Effector CD4-positive, alpha-beta T cell (primary cell): ENCODE measurements at places on chromosomes 13 and 19.

DNA sequence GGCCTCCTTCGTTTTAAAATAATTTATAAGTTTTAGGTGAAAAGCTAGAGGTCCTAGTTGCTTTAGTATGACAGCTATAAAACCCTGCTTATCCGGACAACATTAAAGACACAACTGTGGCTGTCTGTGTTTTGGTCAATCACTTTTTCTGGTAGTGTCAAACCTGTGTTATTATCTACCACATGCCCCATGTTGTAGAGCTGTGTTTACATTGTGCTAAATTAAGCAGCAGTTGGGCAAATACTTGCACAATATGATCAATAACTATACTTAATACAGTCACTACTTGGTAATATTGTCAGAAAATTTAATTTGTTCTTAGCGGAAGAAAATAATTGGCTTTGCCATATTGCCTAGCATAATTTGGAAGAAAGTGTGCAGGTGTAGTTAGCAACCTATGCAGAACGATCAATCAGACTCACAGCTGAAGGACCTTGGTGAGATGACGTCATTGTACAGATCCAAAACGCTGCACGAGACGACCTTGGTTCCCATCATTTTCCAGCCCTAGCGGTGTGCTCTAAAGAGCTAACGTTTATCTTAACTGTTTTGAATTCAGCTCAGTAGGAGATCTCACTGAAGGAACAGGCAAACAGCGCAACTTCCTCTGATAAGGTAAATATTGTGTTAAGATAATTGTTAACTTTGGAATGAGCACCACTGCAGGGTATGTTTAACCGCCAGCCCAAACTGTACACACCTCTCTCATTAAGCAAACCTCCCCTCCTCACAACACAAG lies 476.6 kb downstream of the IRS2 start:
- DNase-seq, result no peak

DNA sequence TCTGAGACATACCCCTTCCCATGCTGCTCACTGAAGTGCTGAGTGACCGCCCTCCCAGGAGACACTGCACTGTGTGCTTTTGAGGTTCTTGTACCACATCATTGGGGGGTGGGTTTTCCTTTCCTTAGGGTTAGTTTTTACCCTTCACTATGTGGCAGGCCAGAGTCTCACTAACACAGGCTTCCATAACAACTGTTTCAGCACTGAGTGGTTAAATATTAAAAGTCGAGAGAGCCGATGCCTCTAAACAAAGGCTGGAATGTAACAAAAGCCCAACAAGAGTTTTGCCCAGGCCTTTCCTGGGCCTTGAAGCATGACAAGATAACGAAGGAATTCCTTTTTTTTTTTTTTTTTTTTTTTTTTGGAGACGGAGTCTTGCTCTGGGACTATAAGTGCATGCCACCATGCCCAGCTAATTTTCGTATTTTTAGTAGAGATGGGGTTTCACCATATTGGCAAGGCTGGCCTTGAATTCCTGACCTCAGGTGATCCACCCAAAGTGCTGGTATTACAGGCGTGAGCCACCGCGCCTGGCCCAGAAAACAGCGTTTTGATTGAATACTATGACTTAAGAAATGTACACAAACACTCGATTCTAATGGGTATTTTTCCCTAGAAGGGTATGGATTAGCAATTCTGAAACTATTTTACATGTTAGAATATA lies 46.5 kb downstream of the ZNF823 start:
- DNase-seq, result no peak

GRCh38 chr19:17865364-17866311 lies 5.9 kb downstream of the RPL18A start:
- no peak for DNase-seq

DNA sequence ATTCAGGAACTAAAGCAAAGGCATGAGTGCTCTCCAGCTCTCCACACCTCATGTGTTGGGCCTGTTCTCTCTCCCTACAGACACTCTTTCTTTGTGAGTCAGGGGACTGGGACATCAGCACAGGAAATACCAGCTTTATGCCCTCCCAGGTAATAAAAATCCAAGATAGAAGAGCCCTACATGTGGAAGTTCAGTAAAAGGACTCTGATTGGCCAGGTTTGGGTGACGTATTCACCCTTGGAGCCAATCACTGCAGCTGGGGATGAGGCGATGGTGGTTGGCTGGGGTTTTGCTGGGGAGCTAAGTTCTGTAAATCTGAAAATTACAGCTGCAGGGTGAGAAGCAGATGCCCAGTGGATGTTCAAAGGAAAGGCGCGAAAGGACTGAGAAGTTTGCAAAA lies 32.5 kb downstream of the CCDC70 start:
- DNase-seq, result no peak

DNA sequence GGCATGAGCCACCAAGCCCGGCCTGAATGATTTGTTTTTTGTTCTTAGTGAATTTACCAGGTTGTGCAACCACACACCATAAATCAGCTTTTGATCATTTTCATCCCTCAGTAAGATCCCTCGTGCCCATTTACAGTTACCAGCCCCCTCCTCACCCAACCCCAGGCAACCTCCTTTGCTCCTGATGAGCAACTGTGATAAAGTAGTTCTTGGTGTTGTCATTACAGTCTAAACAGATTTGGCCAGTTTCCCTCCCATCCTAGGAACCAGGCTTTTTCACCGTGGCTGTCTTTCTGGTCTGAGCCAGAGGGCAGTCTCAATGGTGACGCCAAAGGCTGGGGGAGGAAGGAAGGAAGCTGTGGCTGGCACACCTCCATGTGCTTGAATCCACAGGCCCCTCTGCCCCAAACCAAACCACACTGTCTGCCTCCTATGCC lies 61.2 kb upstream of the WDFY2 start:
- DNase-seq, result no peak

DNA sequence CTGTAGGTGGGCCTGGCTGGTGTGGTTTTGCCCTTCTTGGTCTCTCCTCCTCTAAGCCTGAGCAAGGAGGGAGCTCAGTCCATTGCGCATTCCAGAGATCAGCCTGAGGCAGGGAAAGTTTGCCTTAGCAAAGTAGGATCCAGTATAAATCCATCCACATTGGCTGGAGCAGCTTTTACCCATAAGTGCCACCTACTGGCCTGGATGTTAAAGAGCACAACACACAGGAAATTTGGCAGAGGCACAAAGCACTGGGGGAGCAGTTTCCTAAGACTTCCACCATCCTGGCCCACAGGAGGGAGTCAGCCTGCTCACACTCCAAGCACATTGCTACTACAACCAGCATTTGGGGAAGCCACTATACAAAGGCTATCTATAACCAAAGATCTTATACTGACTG lies 1124.2 kb downstream of the SLITRK1 start:
- DNase-seq, result no peak

DNA sequence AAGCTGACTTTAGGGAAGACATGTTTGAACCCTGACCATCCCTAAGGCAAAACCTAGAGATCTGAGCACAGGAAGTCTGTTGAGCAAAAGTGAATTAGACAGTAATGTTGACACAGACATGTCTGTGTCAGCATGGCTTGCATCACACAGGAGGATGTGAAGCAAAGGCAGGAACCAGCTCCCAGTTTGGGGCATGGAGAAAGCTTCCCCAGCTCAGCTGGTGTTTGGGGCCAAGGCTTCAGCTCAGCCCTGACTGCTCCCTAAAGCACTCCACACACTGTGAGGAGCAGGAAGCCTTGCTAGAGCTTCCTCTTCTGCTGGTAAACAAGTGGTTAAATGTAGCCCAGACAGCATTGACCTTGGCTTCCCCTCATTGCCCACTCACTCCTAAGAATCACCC lies 153.8 kb upstream of the UBL3 start:
- no peak for DNase-seq

DNA sequence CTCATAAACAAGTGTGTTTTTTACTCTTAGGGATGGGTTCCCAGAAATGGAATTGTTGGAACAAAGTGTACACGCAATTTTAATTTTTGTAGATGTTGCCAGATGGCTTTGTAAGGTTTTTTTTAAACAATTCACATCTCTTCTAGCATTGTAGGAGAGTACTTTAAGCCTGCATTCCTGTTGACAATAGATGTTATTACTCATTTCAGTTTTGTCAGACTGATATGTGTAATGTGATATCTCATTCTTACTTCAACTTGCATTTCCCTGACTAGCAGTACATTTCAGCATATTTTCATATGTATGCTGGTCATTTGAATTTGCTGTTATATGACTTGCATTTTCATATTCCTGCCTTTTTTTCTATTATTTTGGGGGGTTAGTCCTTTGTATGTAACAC lies 186.6 kb upstream of the SLITRK6 start:
- no peak for DNase-seq

DNA sequence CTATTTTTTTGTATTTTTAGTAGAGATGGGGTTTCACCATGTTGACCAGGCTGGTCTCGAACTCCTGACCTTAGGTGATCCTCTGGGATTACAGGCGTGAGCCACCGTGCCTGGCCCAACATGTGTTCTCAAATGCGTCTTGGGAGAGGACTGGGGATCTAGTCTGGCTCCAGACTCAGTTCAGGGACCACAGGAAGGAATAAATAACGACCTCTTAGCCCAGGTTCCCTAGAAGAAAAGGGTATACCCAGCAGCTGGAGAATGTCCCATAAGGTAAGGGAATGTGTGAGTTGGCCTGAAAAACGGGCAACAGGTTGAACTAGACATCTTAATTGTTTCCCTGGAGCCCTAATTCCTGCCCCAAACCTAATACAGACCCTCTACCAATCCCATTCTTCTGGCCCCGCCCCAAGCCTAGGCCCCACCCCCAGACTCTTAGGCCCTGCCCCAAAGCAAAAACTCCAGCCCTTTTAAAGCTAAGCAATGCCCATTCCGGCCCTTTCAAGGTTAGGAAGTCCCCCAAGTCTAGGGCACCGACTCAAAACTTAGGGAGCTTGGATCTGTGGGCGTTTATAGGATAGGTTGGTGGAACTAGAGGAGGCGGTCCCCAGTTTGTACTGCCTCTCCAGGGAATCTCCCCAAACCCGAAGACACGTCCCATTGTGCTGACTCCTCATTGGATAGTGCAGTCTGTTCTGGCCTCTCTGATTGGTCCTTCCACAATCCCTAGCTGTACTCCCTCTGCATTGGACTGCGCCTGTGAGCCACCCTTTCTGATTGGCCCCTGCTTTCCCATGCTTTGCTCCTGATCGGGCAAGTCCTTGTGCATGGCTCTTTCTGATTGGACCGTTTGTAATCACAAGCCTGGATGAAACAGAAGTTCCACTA lies 5.4 kb upstream of the LRFN1 start:
- DNase-seq, result no peak

DNA sequence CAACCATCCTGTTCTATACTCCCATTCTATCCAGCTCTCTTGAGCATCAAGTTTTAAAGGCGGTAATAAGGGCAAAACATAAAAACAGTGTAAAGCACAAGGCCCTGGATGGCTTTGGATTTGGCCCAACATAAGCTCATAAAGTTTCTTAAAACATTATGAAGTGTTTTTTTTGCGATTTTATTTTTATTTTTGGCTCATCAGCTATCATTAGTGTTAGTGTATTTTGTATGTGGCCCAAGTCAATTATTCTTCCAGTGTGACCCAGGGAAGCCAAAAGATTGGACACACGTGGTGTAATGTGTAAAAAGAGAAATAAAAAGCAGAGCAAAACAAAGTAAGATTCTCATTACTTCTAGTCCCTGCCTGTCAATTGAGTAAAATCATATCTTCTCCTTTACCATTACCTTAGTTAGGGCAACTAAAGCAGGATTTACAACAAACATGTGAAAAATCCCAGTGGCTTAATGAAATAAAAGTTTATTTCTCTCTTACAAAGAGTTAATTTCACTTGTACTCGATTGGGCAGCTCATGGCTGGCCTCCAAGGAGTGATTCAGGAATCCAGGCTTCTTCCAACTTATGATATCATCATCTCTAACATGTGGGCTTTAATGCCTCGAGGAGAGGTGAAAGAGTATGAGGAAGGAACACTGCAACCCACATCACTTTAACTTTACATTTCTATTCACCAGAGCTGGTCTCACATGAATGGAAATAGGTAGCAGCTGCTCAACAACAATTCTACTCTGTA lies 725.2 kb upstream of the SLITRK1 start:
- DNase-seq, result no peak

- DNase-seq, result no peak
Measured at GRCh38 chr13:105410602-105411001, 1124.9 kb downstream of the EFNB2 start.

DNA sequence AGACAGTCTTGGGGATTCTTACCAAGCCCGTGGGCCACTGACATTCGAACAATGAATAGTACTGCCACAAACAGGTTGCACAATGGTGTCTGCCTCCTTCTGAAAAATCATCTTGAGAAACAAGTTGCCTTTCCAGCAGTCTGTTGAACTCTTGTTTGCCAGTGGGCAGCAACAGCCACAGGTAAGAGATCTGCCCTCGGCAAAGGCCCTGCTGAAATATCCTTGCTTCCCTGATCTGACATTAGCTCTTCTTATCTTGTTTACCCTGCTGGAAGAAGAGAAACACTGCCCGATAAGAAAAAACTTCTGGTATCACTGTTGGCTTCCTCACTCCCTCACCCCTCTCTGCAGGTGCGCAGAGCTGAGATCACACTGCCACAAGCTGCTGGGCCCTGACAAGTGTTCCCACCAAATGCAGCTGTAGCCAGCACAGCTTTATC lies 2.0 kb downstream of the DOCK9 start:
- no peak for DNase-seq
